ENCODE measurements at places on chromosomes 1 and 21.

DNA sequence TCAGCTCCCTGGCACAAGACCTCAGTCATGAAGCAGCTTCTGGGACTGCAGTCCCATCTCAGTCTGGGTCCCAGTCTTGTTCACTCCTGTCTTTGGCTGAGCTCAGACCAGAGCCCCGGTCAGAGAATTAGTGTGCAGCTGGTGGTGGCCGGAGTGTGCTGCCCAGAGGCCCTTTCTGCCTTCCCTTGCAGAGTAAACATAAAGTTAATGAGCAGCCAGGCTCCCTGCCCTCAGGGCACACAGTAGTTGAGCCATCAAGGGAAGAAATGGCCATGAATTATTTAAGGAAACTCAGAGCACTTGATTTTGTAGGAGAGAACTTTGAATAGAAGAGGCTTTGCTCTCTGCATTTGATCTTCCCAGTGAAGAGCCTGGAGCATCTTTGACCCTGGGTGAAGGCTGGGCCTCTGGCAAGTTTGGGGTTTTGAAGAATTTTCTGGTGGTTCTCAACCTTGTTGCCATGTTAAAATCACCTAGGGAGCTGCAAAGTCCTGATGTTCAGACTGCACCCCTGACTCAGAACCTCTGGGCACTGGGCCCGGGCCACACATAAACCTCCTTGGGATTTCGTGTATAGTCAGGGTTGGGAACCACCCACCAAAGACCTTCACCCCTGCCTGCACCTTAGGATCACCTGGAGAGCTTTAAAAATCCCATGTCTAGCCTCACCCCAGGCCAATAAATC is 26.4 kb upstream of the SELENON start:
- no peak for DNase-seq

DNA sequence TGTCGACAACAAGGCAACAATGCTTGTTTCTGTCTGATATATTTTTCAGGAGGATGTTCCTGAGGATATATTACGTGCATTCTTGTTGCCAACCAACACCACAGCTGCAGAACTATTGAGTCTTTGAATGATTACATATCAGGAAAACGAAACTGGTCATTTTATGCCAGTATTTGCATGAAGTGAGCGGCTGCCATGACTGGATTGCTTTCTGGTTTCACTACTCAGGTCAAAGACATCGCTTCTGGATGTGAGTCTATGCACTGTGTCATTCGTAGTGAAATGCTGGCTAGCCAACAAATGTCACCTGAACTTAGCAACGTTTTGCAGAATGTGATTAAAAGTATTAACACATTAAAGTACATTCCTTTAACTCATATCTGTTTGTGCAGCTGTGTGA is 35.8 kb upstream of the OLFM3 start:
- DNase-seq: no peak

- DNase-seq: no peak
Observed at GRCh38 chr1:248881261-248881660, 22.4 kb upstream of the ZNF692 start.

DNA sequence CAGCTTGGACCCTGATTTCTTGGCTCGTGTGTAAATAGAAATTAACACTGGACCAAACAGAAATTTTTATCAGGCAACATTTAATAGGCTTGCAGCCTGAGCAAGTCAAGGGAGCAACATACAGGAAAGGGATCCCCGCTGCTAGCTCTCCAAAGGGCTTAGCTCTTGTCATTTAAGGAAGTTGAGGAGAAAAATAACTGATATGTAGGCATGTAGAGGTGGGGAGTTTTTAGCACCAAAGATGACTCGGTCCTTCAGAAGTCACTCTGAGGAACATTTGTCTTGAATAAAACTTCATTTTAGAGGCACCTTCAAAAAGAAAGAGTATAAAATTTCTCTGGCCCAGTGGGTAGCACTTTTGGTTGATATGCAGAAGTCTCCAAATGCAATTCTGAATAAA is 27.1 kb downstream of the GBP2 start:
- no peak for DNase-seq
